CD4-positive, alpha-beta T cell treated with Interleukin-2 at 100 ng/mL for 4 hours (primary cell): ENCODE measurements at places on chromosomes 6 and 20.

DNA sequence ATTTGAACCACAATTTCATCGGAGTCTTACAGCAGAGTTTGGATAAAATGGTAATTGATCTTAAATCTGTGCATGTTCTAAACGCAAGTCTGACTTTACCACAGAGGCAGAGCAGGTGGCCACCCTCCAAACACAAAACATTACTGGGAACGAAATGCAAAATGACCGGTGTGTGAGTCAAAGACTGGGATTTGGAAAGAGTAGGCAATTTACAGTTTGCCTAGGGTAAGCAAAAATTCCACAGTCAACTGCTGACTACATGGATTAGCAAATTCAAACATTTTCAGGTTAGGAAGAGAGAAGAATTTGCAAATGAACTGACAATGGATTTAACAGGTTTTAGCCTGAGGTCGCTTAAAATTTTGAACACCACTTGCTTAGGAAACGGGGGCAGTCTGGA lies 444.4 kb downstream of the HDGFL1 start:
- DNase-seq = no peak

DNA sequence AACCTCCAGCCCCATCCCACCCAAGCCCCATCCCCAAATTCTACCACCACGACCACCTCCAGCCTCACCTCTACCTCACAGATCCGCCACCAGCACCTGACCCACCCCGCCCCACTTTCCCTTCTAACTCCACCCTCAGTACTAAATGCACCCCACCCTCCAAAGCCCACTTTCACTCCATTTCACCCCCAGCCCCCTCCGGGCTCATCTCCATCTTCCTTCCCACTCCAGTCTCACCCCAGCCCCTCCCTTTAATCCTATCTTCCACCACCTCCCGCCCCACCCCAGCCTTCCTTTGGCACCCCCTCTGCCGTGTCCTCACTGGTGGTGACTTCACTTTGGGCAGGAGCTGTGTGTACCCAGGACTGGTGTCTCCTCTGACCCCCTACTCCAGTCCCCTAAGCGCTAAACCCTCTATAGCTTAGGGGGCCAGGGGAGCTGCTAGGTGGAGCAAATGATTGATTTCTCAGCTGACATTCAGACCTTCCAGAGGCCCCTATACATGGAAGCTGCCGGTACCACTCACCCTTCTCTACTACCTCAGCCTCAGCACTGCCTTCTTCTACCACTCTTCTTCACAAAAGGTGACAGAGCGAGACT lies 2.8 kb upstream of the NSFL1C start:
- no peak for DNase-seq

DNA sequence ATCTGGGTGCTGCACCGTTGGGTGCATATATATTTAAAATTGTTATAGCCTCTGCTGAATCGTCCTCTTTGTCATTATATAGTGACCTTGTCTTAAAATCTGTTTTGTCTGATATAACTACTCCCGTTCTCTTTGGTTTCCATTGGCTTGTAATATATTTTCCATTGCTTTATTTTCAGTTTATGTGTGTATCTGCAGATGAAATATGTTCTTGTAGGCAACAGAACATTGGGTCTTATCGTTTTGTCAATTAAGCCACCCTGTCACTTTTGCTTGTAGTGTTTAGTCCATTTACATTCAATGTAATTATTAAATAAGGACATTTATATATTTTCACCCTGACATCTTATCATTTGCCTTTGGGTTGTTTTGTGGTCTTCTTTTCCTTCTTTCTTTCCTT lies 933.9 kb downstream of the EPHA7 start:
- no peak for DNase-seq

GRCh38 chr6:145051661-145052060 lies 683.7 kb downstream of the EPM2A start:
- no peak for DNase-seq

- DNase-seq = no peak
These were observed at the start of gene RBBP8NL for GRCh38 chr20:62427172-62428001. RBBP8NL (minus strand) TSS chr20:62427539; CDS start chr20:62419647, 7,892 bp downstream.

- peak; percentile 31 for DNase-seq
These were observed 73.8 kb upstream of the MPC1 start for GRCh38 chr6:166456395-166457156.

GRCh38 chr6:12476484-12476883 lies 186.3 kb downstream of the EDN1 start:
- DNase-seq = no peak

- DNase-seq = peak; percentile 22
These were observed 15.4 kb upstream of the IP6K3 start for GRCh38 chr6:33761922-33762629.

DNA sequence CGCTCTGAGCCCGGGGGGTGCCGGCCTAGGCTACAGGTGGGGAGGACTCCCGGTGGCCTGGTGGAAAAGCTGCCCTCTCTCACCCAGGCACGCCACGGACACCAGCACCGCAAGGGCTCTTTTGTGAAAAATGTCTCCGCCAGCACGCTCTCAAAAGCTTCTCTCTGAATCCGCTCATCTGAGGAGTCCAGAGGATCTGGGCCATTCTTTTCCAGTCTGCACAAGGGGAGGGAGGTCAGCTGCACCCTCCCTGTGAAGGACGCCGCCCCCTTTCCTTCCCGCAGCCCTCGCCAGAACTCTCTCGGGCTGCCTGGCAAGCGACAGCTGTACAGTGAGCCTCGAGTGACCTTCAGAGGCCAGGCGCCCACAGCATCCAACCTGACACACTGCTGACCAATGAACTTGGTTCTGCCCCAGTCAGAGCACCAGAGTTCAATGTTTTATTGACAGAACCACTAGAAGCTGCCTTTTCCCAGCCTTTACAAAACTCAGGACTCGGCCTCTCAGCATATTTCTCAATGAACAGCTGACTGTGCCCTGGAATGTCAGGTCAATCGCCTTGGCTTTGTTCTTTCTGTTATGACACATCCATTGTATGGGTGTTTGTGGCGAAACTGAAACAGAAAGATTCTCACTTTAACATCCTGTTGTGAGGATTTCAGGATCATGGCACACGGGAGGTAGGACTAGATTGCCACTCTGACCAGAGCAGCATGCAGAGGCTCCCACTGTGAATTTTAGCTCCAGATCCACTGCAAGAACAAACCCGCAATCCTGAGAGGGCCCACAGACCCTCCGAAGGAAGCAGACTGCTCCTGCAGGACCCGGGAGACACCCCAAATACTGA lies 26.7 kb downstream of the SERPINB9 start:
- no peak for DNase-seq

- DNase-seq = no peak
These were observed 66.2 kb downstream of the ABHD12 start for GRCh38 chr20:25324412-25324811.

GRCh38 chr20:32364554-32365208 lies 6.5 kb downstream of the ASXL1 start:
- DNase-seq = no peak

DNA sequence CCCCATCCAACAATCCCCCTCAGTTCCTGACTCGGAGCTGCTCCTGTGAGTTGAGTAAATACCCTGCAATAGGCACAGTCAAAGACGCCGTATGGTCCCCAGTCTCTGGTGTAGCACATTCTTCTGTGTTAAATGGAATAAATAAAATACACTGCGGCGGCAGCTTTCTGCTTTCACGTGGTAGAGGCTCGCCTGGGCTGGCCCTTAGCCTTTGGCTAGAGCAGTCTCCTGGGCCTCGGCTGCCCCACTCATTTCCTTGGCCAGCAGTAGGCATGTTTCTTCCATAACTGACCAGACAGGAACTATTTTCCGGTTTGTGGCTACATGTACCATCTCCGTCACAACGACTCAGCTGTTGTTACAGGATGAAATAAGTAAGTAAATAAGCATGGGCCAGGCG lies 20.7 kb downstream of the SERPINB6 start:
- DNase-seq = no peak

GRCh38 chr6:130843575-130844320 lies 16.5 kb downstream of the SMLR1 start:
- DNase-seq = peak; percentile 72

GRCh38 chr20:5835321-5835821 lies 85.2 kb downstream of the SHLD1 start:
- DNase-seq = peak; percentile 70

- DNase-seq = no peak
These were observed 27.7 kb upstream of the KIAA0408 start for GRCh38 chr6:127486934-127487333.

DNA sequence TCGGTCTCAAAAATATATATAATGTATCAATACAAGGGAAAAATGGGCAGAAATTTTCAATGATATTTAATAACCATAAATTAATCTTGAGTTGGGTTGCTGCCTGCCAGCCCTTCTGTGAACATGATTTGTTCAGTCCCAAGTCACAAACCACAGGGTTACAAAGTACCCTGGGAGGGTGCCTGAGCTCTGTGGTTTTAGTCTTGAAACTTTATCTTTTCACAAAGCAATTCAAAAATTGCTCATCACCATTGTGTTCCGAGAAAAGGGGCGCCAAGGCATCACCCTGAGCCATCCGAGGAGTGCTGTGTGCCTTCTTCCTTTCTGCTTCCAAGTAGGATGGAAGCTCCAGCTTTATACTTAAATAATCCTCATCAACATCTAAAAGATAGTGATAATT lies 141.6 kb upstream of the AKAP12 start:
- DNase-seq = no peak

- no peak for DNase-seq
These were observed 257.5 kb downstream of the ADGB start for GRCh38 chr6:146856296-146856695.

DNA sequence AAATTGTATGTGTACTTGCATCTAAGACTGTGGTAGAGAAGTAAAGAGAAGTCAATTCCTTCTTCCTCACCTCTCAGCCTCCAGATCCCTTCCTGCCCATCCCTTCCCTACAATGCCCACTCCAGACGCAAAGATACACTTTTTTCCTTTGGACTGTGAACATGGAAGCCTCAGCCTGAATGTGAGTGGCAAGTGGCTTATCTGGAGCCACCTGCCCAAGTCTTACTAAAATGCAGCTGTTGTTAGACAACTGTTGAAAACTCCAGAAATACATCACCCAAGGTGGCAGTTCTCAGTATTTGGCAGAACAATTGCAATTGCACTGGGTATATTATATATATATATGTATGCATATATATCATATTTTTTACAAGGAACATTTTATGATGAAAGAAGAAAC lies 7.5 kb downstream of the VGLL2 start:
- DNase-seq = no peak

DNA sequence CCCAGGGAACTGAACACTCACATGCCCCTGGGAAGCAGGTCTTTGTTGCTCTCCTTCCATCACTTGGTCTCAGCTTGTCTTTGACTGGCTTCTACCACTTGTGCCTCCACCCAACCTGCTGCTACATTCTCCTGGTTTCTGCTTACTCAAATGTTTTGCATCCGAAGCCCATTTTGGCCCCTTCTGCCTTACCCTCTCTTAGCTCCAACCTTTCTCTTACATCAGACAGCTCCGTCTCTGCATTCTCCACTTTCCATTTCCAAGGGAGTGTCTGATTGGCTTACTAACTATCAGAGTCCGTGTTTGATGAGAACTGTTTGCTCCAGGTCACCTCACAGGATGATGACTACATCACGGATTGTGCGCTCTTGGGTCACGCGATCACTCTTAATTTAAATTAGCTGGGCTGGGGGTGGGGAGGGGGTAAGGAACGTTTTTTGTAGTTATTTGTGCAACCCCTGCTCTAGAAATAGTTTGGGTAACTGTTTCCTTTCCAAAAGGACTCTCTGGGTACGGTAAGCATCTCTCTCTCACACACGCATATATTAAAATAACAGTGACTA lies 844 bp upstream of the ABRACL start:
- DNase-seq = peak; percentile 45

GRCh38 chr6:16789329-16790038 lies 28.2 kb upstream of the ATXN1 start:
- DNase-seq = no peak

- no peak for DNase-seq
These were observed 231.2 kb downstream of the ANKRD60 start for GRCh38 chr20:57996936-57997890.

- no peak for DNase-seq
These were observed 44.3 kb upstream of the MYL9 start for GRCh38 chr20:36496707-36497669.

- DNase-seq = no peak
These were observed 114.0 kb upstream of the LAMP5 start for GRCh38 chr20:9400171-9401025.

DNA sequence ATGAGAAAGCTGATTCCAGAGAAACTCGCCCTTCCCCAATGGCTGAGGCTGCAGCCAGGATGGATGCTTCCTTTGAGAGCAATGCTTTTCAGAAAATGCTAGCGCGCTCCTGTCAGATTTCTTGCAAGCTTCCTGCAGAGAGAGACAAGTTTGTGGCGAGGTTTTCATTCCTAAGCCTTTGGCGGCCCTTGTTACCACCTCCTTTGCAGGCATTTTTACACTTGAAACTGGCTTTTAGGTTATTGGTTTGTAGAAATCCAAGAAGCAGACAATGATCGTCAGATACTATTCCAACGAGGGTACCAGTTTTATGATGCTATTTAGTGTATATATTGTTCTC lies 1.1 kb downstream of the FNDC1 start:
- DNase-seq = no peak

- no peak for DNase-seq
These were observed 80.7 kb downstream of the SYTL3 start for GRCh38 chr6:158730541-158730907.

DNA sequence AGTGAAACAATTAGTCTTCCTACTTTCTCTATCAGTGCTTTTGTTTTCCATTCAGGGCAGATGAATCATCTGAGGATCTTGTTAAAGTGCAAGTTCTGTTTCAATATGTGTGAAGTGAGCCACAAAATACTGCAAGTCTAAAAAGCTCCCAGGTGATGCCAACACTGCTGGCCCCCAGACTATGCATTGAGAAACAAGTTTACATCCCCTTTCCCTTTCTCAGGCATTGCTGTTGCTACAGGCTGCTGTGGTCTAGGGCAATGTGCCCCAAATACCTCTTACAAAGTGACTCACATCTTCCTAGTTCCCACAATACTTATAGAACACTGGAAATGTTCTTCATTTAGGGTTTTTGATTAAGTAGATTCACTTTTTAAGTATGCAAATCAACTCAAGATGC lies 31.8 kb downstream of the ABRACL start:
- DNase-seq = no peak

DNA sequence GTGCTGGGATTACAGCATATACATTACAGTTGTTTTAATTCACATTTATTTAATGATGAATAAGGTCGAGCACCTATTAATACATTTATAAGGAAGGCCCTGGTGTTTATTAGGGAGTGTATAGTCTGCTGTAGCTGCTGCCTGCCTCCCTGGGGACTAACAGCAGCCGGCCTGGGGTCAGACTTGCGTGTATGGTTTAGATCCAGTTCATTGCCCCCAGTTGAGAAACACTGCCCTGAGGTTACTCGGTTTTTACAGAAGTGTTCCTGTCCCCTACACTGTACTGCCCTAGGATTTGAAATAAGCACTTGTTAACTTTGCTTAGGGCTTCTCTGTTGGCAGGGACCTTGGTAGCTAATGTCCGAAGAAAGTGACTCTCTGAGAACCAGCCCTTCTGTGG lies 4.0 kb downstream of the TTPAL start:
- DNase-seq = no peak
